ENCODE measurements at places on chromosomes 16 and 17. TPM values are rescaled to one million over a fixed set of nuclear protein-coding genes. Genes with fewer than 3 reads are reported as not detected.

DNA sequence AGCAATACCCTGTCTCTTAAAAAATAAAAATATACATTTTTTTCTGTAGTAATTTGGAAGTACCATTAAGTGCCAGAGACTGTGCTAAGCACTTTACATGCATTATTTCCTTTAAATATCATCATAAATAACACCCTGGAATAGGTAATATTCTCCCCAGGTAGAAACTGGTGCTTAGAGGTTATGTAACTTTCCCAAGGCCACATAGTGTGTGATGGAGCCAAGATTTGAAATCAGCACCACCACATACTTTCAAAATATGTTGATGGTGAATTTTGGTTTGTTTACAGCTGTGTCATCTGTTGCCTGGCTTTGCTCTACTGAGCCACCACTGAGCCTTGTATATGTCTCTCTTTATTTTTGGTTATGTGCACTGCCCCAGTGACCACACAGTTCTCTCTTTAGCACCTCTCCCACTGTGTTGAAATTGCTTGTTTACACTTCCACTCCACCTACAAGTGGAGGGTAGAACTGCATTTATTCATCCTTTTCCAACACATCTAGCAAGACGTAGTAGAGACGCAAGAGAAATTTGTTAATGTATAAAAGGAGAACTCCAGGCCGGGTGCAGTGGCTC lies 19.0 kb upstream of the NBR1 start:
- no peak overlapping the region for H3K27ac ChIP-seq
- H3K4me1 ChIP-seq: no peaks in the 10 kb centered on the region
- 0 out of 2 replicates have a peak, but pooled peaks cover 1% of the 10 kb centered on the region for H3K36me3 ChIP-seq
- no peaks in the 10 kb centered on the region for H3K27me3 ChIP-seq

DNA sequence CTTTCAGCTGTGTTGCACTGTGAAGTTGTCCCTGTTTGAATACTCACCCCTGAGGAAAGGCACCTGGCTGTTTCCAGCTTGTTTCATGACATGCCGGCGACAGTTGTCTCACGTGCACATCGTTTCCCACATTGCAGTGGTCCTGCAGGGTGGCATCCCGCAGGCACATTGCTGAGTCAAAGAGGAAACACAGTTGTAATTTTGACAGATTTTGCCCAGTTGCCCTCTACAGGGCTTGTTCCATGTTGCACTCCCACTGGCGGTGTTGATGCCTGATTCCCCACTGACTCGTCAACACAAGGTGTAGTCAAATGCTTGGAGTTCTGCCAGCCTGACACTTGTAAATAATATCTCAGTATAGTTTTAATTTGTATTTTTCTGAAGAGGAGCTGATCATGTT lies 23.8 kb downstream of the EPN2 start:
- H3K4me1 ChIP-seq: peaks cover 30% of the 10 kb centered on the region
- no peak overlapping the region for H3K4me3 ChIP-seq
- H3K27ac ChIP-seq: no peak overlapping the region
- DNase-seq: no peak
- H3K36me3 ChIP-seq: no peaks in the 10 kb centered on the region

The TEX14 gene
- total RNA-seq: not detected

The KRTAP4-6 gene
- not detected for total RNA-seq
